CD4-positive, CD25-positive, alpha-beta regulatory T cell (primary cell): ENCODE measurements at places on chromosomes 3 and 15. TPM values are rescaled to one million over a fixed set of nuclear protein-coding genes. Genes with fewer than 3 reads are reported as not detected.

DNA sequence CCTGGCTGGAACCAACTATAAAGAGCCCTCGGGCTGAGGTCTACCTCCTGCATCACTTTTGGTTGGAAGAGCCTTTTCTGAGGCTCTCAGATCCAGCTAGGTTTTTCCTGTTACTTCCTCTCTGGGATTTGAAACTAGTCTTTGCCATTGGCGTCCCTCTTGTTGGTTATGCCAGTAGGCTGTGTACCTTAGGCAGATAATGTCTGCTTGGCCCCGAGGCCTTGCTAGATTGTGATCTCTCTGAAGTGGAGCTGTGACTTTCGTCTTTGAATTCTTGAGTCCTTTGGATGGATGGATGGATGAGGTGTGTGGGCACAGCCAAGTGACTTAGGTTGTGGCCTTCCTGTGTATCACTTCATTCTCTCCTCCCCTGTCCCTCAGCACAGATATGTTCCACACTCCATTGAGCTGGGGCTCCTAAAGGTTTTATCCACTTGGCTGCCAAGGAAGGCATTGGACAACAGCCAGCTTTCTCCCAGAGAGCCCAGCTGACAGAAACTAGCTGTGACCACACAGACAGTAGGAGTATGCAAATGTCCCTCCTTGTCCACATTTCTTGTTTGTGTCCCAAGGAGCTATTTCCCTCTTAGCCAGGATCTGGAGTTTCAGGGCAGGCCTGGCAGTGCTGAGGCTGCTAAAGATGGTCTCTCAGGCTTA lies 7.9 kb upstream of the DNAJC17 start:
- H3K4me3 ChIP-seq: no peak overlapping the region
- H3K27ac ChIP-seq: no peak overlapping the region
- DNase-seq: no peak
- H3K4me1 ChIP-seq: no peaks in the 10 kb centered on the region

- no peak for DNase-seq
- H3K36me3 ChIP-seq: no peaks in the 10 kb centered on the region
- H3K4me3 ChIP-seq: no peak overlapping the region
- H3K4me1 ChIP-seq: no peaks in the 10 kb centered on the region
- no peaks in the 10 kb centered on the region for H3K27me3 ChIP-seq
- H3K27ac ChIP-seq: no peak overlapping the region
Measured at GRCh38 chr3:37627951-37628620, 233.6 kb upstream of the CTDSPL start.

- no peak overlapping the region for H3K27ac ChIP-seq
- no peaks in the 10 kb centered on the region for H3K4me1 ChIP-seq
- H3K36me3 ChIP-seq: no peaks in the 10 kb centered on the region
- peaks cover 26% of the 10 kb centered on the region for H3K27me3 ChIP-seq
- no peak overlapping the region for H3K4me3 ChIP-seq
- DNase-seq: no peak
Measured at GRCh38 chr3:62371720-62372591, 1.4 kb downstream of the FEZF2 start.

DNA sequence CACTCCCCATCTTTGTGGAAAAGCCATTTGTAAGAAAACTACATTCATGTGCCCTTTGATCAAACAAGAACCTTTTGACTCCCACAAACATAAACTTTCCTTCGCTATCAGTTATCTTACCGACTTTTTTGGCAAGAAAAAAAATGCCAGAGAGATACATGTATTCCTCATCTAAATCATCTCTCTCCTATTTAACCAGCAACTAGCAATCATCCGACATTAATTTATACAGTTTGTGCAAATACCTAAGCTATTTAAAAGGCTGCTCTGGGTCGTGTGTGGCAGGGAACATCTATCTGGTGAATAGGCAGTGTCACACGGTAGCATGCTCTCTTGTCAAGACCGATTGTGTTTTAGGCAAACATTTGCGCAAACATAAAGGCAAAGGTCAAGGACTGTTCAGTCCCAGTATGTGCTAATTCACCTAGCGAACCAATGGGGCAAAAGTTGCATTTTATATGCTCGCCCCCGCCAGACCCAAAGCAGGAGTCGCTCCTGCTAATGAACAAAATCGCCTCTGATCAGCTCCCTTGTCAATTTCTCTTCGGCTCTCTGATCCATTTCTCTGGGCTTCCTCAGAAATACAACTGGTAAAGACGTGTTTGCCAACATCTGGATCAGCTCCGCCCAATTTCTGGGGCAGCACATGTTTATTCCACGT lies 37.7 kb downstream of the ZIC4 start:
- no peak overlapping the region for H3K4me3 ChIP-seq
- no peak for DNase-seq
- no peak overlapping the region for H3K27ac ChIP-seq
- no peaks in the 10 kb centered on the region for H3K4me1 ChIP-seq
- peaks cover 26% of the 10 kb centered on the region for H3K27me3 ChIP-seq

- no peak overlapping the region for H3K27ac ChIP-seq
- no peak for DNase-seq
Measured at GRCh38 chr15:94293411-94294402, 62.3 kb downstream of the MCTP2 start.

DNA sequence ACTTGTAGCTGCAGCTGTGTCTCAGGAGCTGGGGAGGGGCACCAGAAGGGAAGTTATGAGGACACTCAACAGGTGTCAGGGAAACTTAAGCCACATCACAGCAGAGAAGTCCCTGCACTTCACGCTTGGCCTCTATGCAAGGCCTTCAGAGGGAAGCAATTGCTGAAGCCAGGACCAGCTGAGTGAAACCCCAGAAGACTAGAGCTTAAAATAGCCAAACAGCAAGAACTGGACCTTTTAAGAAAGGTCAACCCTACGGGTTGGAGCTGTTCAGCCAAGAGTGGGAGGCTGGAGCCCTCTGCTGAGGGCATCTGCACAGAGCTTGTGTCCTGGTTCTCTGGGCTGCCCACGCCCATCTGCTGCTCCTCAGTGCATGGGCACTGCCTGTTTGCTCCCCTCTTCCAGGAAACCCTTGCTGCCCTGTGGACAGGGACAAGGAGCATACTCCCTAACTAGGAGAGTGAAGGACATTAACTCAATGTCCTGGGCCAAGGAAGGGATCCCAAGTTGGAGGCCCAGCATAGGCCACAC lies 3.9 kb upstream of the GRAMD2A start:
- DNase-seq: no peak
- peaks cover 81% of the 10 kb centered on the region for H3K36me3 ChIP-seq
- H3K27me3 ChIP-seq: no peaks in the 10 kb centered on the region
- no peak overlapping the region for H3K27ac ChIP-seq
- H3K4me1 ChIP-seq: peaks cover 5% of the 10 kb centered on the region

Gene ALDH1L1
- not detected for total RNA-seq

Gene SLC41A3
- total RNA-seq: 40.3 TPM

Gene ARPIN
- total RNA-seq: not detected

Gene IQCF5
- total RNA-seq: not detected

Gene DNAJA4
- 33.2 TPM for total RNA-seq

Gene TMEM207
- not detected for total RNA-seq

Gene GRK7
- total RNA-seq: not detected

Gene MAP6D1
- 1.9 TPM for total RNA-seq

Gene CDC25A
- 0.72 TPM for total RNA-seq

Gene LRTM1
- not detected for total RNA-seq
